Neural crest cell (in vitro differentiated cells): ENCODE measurements at places on chromosomes 16 and 17. TPM values are rescaled to one million over a fixed set of nuclear protein-coding genes. Genes with fewer than 3 reads are reported as not detected.
A peak's percentile ranks its signal among the peaks of the same experiment; 100 is the strongest.

DNA sequence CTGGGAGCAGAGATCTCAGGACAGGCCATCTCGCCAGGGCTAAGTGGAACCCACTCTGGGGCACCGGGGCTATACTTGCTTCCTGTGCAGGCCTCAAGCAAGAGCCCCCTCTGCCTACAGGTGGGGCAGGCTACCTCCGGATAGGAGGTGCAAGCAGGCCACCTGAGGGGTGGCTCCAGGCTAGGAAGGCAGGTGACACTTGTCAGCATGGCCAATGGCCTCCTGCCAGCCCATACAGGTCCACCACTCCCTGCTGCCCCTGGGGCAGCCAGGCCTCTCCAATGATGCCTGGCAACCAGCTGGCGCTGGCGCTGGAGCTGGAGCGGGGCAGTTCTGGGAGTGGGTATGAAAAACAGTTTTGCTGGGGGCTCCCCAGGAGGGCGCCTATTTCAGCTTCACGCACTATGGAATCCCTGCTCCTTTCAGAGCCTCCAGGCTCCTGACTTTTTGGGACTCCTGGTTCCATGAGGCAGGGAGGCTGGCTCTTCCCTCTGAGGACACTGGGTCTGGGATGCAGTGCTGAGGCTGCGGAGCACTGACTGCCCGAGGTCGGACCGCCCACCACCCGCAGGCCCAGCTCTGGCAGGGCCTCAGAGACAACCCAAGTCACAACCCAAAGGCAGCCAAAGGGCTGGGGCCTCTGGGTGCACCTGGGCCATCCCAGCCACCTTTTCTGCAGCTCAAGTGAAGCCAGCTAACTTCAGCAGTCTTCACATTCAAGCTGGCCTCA, 8.4 kb upstream of the SREBF1 start:
- DNase-seq, result no peak

DNA sequence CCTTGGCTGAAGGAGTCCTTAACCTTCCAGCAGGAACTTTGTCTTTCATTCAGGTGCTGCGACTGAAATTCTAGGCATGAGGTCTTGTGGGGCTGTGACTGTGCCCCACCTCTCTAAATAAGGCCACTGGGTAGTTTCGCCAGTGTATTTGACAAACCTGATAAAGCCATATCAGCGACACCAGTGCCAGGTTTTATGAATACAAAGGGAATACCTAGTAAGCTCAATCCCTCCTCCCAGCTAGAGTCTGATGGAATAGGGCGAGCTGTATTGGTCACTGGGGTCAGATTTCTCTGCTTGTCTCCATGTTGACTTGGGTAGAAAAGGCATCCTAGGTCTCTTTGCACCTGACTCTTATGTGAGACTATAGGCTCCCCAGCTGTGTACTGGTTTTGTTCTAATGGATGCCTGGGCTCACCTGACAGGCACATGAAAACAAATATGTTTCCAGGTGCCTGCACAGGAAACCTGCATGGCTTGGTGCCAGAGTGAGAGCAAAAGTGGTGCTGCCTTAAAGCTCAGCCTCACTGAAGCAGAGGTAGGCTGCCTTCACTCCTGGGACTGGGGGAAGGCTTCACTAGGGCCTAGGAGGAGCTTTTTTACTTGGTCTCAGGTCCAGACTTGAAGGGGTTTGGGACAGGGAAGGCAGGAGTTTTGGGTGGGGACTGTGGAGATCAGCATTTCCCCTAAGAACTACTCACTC, 8.3 kb downstream of the SLC7A6 start:
- no peak for DNase-seq

DNA sequence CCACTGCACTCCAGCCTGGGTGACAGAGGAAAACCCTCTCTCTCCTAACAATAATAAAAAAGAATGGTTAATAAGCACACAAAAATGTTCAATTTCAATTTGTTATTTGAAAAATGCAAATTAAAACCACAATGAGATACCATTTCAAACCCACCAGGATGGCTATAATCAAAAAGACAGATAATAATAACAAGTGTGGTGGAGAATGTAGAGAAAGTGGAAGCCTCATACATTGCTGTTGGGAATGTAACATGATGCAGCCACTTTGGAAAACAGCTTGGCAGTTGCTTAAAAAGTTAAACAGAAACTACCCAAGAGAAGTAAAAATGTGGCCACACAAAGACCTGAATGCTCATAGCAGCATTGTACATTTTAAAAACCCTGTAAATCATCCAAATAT, 51.8 kb upstream of the MAP3K14 start:
- no peak for DNase-seq

GRCh38 chr17:56274491-56274890, 121.2 kb downstream of the ANKFN1 start:
- DNase-seq, result no peak

GRCh38 chr16:28974007-28974436, 556 bp upstream of the SPNS1 start:
- peak; percentile 57 for DNase-seq

MT3 gene
- not detected in 2 replicates for total RNA-seq

SLC7A6OS gene
- 21.3 and 23.8 TPM in 2 replicates for total RNA-seq

TEKT5 gene
- 0.25 and 0.68 TPM in 2 replicates for total RNA-seq
